ENCODE measurements at places on chromosomes 16 and 17.

DNA sequence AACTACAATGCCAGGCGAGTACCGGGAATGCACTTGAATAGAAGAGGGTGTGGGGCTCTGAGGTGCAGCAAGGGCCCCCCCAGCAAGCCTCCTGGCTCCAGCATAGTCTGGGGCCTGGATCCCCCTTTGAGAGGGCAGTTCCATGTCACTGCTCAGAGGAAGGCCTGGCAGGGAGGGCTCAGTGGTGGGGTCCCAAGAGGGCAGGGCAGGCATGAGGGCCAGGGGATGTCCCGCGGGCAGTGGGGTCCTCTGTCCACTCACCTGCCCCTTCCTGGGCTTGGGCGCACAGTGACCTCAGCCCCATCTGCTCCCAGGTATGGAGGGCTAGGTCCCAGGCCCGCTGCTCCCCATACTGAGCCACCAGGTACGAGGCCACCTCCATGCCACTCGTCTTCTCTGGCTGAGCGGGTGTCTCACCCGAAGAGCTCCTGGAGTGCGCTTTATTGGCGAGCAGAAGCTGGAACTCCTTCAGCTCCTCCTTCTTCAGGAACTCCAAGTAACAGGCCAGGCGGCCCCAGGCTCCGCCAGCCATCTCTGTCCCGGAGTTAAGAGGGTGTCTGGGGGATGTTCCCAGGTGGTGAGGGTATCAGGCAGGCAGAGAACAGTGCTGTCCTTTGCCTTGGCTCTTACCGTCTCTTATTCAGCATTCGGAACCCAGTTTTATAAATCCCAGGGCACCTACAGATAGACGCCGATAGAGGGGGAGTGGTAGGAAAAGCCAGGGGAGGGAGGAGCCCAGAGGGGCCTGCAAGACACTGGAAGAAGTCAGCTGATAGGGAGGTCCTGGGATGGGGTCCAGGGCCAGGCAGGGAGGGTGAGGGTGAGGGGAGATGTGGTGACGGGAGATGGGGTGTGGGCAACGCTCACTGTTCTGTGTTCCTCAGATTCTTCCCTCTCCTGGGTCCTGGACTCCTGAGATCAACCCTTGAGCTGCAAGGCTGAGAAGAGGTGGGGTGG lies 605 bp downstream of the NLRP1 start:
- no peak for DNase-seq

DNA sequence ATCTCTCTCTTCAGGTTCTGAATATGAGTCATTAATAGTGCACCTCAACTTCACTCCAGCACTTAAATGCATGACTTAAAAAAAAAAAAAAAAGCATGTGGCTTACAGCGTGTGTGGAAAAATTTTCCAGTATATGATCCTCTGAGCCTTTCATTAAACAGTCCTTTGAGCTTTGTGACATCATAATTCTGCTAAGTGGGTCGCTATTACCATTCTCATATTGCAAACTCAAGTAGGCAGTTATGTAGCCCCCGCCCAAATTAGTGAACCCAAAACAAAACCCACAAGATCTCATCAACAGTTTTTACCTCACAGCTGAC lies 672 bp downstream of the CMTR2 start:
- no peak for DNase-seq

- no peak for DNase-seq
Measured at GRCh38 chr17:55661963-55662834, 60.5 kb downstream of the TMEM100 start.

DNA sequence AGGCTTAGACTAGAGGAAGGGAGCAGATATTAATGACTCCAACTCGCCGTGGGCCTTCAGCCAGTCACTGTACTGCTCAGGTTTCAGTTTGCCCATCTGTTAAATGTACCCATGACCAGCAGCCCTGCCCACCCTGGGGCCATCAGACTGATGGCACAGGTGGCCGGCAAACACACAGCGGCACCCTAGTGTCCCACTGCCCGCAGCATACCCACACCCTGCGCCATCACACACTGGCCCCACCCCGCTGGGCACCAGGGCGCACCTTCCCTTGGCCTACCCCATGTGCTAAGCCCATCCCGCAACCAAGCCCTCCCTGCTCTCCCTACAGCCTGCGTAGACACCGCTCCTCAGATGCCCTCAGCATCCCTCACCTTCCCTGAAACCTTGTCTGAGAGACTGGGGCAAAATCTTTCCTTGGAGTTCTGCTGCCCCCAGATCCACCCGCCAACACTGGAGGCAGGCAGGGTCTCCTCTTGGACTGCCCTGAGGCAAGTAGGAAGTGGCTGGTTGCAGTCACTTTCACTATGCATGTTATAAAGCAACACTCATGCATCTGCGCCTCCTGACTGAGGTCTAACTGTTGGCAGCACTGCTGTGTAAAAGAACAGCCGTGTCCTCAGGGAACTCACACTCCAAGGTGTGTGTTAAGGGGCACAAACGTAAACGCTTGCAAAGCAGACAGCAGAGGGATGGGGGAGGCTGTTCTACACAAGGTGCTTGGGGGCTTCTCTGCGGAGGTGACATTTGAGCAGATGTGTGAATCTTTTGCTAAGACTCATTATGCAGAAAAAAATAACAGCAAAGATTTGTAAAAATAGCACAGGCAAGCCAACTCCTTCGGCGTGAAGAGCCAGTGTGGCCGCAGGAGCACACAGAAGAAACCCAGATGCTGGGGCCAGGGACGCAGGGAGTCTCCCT lies 6.7 kb upstream of the BCAR1 start:
- DNase-seq = no peak

GRCh38 chr16:86219655-86220445 lies 290.5 kb upstream of the FOXF1 start:
- no peak for DNase-seq

- no peak for DNase-seq
Measured at GRCh38 chr16:17331071-17331607, 139.6 kb downstream of the XYLT1 start.

DNA sequence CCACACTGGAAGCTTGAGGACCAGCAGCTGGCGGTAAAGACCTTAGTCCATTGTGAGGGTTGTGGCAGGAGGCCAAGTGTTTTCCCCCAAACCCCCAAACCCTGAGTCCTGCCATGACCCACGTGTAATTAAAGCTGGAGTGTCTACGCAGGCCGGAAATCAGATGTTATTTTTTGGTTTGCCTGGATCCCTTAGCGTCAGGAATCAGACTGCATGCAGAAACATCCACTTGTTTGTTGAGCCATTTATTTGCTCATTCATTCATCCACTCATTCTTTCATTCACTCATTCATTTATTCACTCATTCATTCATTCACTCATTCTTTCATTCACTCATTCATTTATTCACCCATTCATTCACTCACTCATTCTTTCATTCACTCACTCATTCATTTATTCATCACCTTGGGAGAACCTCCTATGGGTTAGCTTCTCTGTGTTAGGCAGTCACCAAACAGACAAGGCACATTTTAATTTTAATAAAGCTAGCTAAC lies 313.1 kb downstream of the MAF start:
- no peak for DNase-seq

- no peak for DNase-seq
Measured at GRCh38 chr16:624526-625070, 6.2 kb upstream of the WFIKKN1 start.

- no peak for DNase-seq
Measured at GRCh38 chr16:81817789-81818567, 38.9 kb downstream of the PLCG2 start.

DNA sequence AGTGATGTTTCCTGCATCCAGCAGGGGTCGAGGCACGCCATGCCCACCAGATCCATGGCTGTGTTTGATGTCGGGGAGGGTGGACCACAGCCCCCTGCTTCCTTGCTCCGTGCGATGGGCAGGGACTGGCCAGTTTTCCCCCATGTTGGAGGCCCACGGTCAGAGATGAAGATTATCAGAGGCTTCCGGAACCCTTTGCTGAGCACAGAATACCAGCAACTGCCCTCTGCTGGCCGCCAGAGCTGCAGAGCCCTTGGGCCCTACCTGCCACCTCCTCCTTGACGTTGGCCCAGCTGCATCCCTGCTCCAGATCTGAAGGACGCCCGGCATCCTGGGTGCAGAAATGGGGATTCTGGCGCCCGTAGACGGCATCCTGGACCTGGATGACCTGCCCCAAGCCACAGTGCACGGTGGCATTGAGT lies 23.7 kb upstream of the BCO1 start:
- DNase-seq = no peak

GRCh38 chr16:87015021-87015420 lies 302.2 kb downstream of the C16orf95 start:
- no peak for DNase-seq

DNA sequence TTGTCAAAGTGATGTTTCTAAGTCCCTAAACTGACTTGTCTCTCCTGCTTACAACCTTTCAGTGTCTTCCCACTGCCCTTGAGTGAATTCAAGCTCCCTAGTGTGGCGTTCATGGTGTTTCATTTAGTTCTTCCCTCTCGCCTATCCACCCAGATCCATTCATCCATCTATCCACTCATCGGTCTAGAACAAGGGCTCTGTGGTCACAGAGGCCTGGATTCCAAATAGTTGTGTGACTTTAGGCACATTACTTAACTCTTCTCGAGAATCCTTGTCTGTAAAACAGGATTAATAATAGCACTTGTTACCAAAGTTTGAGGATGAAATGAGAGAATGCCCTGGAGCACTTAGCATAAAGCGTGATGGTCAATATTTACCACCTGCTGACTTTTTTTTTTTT lies 870 bp upstream of the TAC4 start:
- no peak for DNase-seq

DNA sequence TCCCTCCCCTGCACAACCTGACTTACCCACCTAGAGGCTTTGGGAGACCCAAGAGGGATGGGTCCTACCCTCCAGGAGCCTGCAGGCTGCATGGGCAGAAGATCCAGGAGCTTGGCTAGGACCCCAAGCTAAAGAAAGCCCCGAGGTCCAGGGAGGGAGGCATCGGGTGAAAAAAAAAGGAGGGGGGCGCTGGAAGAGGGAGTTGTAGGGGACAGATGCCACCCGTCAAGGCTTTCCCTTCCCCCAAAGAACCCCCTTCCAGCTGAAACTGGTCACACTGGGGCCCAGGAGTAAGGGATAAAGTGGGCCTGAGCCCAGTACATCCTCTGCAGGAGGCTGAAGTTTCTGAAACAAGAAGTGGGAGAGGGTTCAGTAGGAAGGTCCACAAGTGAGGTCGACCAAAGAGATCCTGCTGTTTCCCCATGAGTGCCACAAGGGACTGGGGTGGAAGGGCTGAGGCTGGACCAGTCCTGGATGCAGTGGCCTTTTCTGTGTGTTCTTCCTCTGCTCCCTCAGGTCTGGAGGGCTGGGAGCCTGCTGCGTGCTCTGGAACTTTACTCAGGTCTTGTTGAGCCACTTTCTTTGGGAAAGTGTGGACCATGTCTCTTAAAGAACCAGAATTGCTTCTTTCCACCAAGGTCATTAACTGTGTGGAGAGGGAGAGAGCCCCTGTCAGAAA lies 14.2 kb upstream of the CBFB start:
- DNase-seq = no peak

DNA sequence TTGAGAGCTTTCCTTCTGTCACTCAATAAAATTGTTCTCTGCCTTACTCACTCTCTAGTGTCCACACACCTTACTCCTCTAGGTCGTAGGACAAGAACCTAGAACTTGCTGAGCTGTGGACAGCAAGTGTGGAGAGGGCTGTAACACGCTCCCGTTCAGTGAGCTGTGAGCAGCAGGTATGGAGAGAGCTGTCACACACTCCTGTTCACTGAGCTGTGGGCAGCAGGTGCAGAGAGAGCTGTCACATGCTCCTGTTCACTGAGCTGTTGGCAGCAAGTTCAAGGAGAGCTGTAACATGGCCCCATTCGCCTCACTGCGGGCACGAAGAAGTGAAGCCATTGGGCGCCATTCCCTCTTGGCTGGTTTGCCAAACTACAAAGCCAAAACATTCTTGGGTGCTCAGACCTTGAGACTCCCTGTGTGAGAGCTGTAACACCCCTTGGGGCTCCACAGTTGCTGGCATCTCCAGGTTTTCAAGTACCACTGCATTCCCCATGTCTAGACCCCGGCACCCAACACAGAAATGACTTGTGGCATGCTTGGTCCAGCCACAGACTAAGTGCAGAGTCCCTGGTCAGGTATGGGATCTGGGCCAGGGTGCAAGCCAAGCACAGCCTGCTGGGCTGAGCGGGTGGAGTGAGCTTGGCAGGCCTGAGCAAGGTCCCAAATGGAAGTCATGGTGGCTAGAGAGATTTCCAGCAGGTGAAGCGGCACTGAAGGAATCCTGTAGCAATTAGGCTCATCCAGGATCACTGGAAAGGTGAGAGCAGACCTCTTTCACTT lies 608.0 kb upstream of the CDH8 start:
- no peak for DNase-seq

- DNase-seq = no peak
Measured at GRCh38 chr16:15494236-15494635, 59.8 kb downstream of the BMERB1 start.

DNA sequence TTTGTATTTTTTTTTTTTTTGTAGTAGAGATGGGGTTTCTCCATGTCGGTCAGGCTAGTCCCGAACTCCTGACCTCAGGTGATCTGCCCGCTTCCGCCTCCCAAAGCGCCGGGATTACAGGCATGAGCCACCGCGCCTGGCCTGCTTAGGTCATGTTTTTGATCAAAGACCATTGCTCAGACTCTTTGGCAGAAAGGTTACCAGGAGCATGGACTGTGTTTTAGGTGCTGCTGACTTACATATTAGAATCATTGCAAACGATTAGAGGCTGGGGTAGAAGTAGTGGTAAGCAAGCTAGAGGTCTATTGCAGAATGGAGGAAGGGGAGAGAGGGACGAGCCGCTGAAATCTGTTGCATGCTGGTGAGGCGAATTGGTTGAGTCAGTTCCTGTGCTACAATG lies 79.8 kb downstream of the TANGO6 start:
- DNase-seq = no peak

- DNase-seq = peak; percentile 33
Measured at GRCh38 chr17:50608700-50609379, 25.8 kb upstream of the ABCC3 start.

DNA sequence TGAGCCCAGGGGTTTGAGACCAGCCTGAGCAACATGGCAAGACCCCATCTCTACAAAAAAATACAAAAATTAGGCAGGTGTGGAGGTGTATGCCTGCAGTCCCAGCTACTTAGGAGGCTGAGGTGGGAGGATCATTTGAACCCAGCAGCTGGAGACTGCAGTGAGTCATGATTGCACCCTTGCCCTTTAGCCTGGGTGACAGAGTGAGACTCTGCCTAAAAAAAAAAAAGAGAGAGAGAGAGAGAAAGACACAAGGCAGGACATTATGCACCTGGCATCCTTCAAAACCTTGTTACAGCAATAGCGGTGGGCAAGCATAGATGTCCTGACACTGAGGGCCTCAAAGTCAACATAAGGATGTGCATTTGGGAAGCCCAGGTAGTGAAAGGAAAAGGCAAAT lies 19.9 kb upstream of the SIAH1 start:
- DNase-seq = no peak

GRCh38 chr17:11278992-11279270 lies 37.9 kb downstream of the SHISA6 start:
- DNase-seq = no peak

- DNase-seq = no peak
Measured at GRCh38 chr17:77266891-77267341, 126.1 kb downstream of the SEC14L1 start.

- no peak for DNase-seq
Measured at GRCh38 chr17:50629902-50630301, 4.8 kb upstream of the ABCC3 start.

GRCh38 chr17:4412933-4413831 lies 20.6 kb upstream of the SPNS3 start:
- peak; percentile 75 for DNase-seq
